ENCODE measurements at places on chromosomes 3 and 15.

DNA sequence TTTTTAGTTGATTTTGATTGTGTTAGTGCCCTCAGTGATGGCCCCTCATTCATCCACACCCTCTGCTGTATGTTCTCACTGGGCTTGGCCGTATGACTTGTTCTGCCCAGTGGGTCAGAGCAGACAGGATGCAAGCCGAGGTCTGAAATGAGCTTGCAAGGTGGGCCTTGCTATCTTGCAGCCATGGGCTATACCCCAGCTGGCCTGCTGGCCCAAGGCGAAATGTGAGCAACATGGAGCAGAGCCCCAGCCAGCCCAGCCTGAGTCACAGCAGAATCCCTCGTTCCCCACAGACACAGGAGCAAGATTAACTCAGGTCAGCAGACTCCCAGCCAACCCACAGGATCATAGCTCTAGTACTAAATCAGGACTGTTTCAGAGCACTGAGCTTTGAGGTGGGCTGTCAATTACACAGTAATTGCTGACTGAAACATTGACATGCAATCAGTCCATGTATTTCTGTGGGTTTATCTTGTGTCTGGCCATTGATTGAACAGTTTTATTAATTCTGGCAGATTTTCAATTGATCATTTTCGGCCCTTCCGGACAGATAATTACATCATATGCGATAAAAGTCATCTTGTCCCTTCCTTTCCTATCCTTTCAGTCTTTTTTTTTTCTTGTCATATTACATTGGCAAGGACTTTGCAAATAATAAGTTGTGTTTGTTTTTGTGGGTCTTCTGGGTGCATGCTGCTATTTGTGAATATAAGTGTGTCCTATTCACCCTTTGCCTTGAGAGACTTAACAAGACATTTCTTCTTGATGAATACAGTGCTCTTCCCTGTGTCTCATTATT, 27.1 kb downstream of the KLF15 start:
- DNase-seq = no peak

- DNase-seq = no peak
These were observed at the start of gene SLC24A1 for GRCh38 chr15:65621638-65622037. TSS of gene SLC24A1 (plus strand) at chr15:65621938. CDS start at chr15:65624081, 2,143 bp downstream.

GRCh38 chr3:64056606-64057180, 33.4 kb upstream of the PSMD6 start:
- no peak for DNase-seq

DNA sequence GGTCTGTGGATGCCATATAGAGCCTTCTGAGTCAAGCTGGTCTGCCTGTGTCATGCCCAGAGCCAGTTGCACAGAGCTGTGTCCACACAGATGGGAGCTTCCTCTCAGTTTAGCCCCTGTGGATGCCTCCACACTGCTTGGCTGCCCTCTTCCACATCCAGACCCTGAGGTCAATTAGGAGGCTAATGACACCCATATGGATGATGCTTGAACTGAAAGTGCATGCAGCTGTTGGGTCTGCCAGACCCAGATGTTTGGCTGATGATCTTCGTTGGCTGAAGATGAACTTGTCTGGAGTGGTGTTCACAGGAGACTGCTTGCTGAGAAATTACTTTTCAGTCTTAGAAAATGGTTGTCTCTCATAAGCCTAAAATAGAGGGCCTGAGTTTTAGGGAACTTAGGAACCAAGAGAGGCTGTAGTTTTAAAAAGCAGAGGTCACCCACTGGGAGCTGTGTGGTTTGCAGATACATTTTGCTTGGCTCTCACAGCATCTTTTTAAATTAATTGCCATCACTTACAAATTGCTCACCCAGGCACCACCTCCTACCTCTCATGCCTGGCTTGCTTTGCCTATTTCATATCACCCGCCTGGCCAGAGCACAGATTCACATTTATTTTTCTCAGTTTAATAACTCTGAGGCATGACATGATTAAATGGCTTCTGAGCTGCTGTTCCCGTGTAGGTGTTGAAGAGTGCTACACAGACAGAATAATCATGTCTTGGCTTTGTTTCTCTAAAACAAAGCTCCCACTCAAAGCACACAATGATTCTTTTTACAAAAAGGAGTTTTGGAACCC, 176.1 kb downstream of the MINAR1 start:
- no peak for DNase-seq

DNA sequence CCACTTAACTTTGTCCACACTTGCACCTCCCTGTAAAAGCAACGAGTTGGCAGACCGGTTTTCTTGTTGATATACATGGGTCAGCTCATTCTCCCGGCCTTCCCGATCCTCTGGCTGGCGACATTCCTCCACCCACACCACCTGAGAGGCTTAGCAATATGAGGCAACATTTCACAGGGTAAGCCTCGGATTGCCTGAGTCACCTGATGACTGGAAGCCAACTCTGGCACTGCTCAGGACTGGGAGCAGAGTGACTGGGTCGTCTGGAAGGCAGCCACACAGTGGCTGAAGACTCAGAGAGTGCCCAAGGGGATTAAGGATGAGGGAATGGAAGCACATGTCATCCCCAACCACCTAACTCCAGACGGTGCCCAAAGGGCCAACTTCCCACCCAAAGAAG, 9.8 kb downstream of the HOMER2 start:
- DNase-seq = no peak

DNA sequence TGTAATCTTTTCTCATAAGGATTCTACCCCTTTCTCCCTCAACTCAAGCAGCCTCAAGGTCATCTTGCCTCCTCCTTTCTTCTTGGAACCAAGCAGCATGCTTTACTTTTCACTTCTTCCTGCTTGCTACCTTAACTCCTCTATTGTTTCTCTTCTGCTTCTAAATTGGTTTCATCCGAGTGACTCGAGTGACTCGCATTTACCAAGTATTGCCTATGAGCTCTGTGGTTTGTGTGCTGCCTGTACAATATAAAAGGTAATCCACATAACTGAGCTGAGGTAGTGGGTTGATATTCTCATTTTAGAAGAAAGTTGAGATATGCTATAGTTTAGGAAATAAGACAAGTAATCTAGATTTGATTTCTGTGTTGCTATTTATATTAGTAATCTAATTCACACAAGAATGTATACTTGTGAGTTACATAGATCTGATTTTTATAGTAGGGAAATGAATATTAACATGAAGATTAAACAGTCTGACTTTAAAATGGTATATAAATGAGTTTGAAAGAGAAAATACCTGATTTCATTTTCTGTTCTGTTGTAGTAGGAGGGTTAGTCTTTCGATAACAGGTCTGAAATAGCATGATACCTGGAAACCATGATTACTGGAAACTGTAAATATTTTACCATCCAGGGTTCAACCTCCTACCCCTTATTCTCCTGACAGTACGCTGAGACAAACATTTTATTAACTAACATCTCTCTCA, 5.5 kb downstream of the HHLA2 start:
- no peak for DNase-seq

DNA sequence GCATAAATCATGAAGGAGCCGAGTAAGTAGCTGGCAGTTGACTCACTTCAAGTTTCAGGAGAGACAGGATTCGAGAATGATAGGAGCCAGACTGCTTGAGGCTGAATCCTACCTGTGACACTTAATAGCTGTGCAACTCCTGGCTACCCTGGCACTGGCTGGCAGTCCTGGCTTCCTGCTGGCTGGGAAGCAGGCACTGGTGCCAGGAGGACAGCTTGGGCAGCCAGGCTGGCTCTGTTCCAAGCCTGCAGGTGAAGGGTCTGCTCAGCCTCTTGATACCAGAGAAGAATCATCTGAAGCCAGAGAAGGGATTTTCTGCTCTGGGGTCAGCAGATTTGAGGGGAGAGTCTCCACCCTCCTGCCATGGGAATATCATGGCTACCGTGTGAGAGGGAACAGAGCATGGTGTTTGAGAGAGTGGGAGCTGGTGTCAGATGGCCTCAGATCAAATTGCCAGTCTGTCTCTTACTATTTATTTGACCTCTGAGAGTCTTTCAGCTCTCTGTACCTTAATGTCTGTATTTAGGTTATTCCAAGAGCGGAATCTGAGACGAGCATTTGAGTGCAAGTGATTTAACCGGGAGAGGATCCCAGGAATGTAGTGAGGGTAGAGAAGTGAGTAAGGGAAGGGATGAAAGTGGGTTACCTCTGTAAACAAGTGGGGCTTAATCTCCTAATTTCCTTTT, 4.4 kb upstream of the XIRP1 start:
- no peak for DNase-seq

DNA sequence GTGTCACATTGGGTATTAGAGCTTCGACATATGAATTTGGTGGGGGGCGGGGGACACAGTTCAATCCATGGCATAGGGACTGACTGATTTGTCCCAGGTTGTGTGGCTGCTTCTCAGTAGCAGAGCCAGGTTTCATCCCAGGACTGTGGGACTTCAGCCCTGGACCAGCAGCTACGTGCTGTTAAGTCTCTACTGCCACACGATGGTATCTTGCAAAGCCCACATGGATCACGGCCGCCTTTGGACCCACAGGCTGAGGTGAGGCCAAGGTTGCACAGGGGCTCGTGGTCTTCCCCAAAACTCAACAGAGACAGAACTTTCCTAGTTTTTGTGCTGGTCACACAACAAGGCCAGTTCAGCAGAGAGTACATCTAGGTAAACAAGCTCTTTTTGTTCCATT, 97.4 kb downstream of the LRRK1 start:
- DNase-seq = no peak

GRCh38 chr3:181839039-181839915, 127.6 kb downstream of the SOX2 start:
- no peak for DNase-seq

- no peak for DNase-seq
These were observed 35.5 kb downstream of the FBLN2 start for GRCh38 chr3:13584427-13584891.

Data from activated CD8-positive, alpha-beta memory T cell treated with anti-CD3 and anti-CD28 coated beads for 4 hours (primary cell).